ENCODE measurements at places on chromosomes 6 and 20. TPM values are rescaled to one million over a fixed set of nuclear protein-coding genes. Genes with fewer than 3 reads are reported as not detected.
A peak's percentile ranks its signal among the peaks of the same experiment; 100 is the strongest.

- peak; percentile 41 for DNase-seq
Measured at GRCh38 chr20:8454137-8454712, 322.2 kb downstream of the PLCB1 start.

Gene ZFP64
- total RNA-seq = 16.0 TPM

DNA sequence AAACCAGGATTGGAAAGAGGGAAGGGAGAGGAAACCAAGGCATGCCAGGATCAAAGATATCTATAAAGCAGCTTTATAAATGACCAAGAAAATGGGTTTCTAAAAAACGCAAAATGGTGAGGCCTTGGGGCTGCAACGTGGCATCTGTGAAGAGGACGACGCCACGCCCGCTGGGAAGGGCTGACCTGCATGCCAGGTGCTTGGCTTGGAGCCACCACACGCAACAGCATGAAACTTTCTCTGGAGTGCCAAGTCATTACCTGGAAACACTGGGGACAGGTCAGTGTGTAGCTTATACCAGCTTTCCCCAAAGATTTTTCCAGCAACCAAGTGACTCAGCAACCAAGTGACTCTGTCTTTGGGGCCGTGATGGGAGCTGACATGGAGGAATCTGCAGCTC is 82.5 kb downstream of the POPDC3 start:
- DNase-seq = no peak

- no peak for DNase-seq
Measured at GRCh38 chr20:37379967-37380828, 34.3 kb downstream of the SRC start.

All from HCT116 (cell line).